Myocyte (in vitro differentiated cells): ENCODE measurements at places on chromosomes 3 and 15. TPM values are rescaled to one million over a fixed set of nuclear protein-coding genes. Genes with fewer than 3 reads are reported as not detected.
A peak's percentile ranks its signal among the peaks of the same experiment; 100 is the strongest.

Gene GOLGA6L7
- not detected in 2 replicates for total RNA-seq

DNA sequence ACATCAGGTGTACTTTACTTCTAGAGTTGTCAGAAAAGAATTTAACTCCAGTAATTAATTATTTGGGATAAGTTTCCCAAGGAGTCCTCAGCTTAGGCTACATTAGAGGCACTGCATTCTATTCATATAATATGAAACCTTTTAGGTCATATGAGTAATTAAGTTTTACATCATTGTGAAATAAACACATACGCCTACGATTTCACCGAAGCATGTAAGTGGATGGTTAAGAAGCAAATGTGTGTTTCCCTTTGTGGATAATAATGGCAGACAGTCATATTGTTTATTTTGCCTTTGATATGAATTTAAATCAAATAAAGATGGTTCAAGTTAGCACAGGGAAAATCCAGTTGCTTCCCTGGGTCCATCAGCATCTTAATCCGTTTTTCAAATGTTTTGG, 535.9 kb upstream of the ATP11B start:
- no peak for DNase-seq

DNA sequence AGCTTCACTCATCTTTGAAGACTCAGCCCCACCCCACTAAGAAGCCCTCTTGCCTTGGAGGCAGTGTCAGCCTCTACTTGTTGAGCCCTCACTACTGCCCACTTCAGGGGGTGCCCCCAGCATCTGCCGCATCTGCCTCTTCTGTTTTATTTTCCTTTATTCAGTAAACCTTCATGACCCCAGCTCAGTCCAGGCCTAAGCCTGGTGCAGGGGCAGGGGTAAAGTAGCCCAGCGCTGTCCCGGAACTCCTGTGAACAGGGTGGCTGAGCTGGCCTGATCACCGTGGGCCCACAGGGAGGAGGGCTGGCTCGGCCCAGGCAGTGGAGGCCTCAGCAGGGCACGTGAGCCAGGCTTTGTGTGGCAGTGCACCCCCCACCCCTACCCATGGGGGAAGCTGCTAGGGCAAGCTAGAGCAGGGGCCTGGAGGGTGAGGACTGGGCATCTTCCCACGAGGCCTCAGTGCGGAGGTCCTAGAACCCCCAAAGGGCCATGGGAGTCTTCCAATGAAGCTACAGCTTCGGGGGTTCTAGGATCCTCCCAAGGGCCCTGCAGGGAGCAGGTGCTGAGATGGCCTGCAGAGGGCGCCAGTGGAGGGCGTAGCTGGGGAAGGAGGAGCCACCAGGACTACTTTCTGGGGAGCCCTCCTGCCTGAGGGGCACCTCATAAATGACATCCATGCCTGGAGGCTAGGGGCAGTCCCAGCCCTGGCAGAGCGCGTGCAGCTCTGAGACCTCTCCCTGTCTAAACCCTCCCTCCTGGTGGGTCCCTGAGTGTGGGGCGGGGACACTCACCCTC, 36.0 kb downstream of the TSPAN3 start:
- peak; percentile 30 for DNase-seq

DNA sequence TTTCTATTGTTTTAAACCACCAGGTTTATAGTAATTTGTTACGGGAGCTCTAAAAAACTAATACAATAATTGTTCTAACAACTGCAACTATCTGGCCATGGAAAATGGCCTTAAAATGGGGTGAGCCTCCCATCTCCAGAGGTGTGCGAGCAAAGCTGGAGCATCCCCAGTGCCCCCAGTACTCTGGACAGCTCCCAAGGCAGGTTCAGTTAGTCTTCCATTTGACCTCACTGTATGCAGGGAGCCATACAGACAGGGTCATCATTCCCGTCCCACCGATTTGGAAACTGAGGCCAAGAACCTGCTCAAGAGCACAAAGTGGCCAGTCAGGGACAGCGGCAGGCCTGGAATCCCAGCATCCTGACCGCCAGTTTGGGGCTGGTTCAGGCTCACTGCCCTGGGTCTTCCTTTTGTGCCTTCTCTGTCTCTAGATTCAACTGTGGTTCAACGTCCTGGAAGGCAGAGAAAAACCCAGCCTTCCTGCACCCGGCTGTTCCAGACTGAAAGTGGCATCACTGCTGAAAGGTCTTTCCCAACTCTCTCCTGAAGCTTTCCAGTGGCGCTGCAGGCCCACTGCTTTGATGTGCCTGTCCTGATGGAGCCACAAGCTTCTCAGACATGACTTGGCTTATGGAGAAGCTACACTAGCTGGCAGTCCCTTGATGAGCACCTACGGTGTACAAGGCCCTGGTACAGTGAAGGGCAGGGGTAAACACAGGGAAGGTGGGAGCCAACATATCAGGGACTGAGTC, 76.6 kb upstream of the LINGO1 start:
- DNase-seq, result peak; percentile 1

Gene ITIH1
- total RNA-seq, result not detected in 2 replicates

DNA sequence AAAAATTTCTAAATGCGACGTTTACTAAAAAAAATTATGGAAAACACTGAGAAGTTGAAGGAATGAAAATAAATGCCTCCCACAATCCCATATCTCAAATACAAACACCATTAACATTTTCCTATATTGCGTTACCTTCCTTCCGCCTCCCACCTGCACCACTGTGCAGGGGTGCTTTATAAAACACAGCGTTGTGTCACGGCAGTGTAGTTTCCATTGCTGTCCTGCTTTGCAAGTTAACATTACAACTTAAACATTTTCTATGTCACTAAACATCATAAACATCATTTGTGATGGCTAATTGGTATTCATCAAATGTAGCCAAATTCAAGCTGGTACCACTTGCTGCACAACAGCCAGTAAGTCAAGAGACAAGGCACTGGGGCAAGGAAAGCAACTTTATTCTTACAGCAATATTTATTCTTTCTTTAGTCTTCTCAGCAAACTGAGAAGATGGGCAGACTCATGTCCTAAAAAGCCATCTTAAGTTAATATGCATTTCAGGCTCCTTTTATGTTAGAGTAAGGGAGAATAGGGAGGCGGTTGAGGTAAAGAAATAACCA, 12.3 kb upstream of the FETUB start:
- no peak for DNase-seq

Gene GP5
- total RNA-seq, result 0.31 TPM in 1 of 2 replicates, not detected in the other
